ENCODE measurements at places on chromosomes 3 and 15. TPM values are rescaled to one million over a fixed set of nuclear protein-coding genes. Genes with fewer than 3 reads are reported as not detected.

Gene NAALADL2
- total RNA-seq, result 1.1 TPM

DNA sequence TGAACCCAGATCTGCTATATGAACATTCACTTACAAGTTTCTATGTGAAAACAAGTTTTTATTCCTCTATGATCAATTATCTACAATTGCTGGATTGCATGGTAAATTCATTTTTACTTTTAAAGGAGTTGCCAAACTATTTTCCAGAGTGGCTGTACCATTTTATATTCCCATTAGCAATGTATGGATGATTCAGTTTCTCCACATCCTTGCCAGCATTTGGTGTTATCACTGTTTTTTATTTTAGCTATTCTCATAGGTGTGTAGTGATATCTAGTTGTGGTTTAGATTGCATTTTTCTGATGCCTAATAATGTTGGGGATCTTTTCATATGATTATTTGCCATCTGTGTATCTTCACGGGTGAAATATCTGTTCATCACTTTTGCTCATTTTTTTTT, 78.3 kb downstream of the APBA2 start:
- DNase-seq, result no peak

DNA sequence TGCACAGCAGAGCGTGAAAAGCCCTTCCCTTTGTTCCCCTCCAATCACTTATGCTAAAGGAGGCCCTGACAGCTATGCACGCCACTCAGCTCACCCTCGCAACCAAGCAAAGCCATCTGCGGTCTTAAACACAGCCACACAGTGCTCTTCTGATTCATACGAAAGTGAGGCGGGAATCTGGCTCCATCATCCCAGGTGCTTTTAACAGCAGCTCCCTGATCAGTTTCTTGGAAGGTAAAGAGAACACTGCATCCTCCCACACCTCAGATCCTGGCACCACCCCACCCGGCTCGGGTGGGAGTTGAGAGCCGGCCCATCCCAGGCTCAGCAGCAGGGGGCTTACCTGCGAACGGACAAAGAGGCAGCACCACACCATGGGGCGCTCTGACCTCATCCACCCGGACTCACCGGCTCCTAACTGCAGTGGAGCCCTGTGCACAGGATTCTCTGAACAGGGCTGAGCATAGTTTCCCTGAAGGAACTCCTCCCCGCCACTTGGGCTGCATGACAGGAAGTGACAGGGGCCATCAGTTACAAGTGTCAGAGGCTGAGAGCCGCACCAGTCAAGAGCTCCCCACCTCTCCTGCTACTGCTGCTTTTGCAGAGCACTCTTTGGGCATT, 114.3 kb upstream of the ARHGEF3 start:
- DNase-seq, result no peak

- DNase-seq, result no peak
These were observed 179.6 kb downstream of the FEZF2 start for GRCh38 chr3:62193586-62194345.

Gene LDHAL6B
- total RNA-seq, result not detected

DNA sequence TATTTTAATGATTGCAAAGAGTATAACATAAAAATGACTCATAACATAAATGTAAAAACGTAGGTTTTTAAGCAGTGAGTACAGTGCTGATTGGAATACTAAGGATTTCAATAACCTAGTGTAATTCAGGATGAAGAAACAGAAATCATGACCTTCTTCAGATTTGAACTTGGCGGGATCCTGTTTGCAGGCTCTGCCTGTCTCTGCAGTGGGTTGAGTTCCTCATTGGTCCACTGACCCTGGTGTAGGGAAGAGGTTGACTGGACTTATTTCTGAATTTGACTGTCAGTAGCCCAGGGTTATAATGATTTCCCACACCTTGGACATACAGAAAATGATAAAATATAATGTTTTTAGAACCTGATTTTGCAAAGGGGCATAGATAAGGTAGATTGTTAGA, 171.7 kb downstream of the FNDC3B start:
- no peak for DNase-seq

DNA sequence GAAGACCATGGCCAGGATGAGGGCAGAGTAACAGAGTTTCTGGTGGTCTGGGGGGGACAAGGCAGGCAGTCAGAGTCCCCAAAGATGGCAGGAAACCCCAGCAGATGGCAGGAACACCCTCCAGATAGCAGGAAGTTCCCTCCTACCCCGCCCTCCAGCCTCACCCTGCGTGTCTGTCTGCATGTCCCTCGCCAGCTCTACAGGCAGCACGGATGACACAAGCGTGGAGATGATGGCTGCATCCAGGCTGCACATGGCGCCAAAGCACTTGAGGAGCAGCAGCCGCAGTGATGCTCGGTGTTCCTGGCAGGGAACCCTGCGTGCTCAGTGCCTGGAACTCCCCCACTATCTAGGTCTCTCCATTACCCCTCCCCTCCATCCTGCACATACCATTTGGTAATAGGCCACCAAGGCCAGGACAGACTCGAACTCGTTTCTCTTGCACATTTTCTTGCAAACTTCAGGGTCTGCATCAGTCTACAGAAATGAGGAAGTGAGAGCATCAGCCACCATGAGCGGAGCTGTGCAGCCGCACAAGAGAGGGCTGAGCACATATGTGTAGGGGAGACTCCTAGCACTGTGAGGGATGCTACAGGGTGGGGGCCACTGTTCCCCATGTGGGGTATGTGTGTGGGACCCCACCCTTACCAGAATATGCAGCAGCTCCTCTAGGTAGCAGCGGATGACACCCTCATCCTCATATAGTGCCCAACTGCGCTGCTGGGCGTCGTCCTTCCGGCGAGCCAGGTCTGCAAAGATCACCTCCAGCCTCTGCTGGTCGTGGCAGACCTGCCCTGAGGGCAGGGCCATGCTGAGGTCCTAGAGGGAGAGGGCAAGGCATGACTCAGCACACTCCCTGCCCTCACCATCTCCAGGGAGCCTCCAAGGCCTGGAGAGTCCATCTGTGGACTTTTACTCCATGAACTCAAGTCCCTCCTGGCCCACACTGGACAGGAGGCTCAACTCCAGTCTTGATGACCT, 6.0 kb downstream of the NCKIPSD start:
- no peak for DNase-seq

GRCh38 chr3:126355777-126356372, 1.3 kb downstream of the KLF15 start:
- DNase-seq, result no peak

Measured in bronchial epithelial cell (primary cell).